ENCODE measurements at places on chromosomes 3 and 15.

DNA sequence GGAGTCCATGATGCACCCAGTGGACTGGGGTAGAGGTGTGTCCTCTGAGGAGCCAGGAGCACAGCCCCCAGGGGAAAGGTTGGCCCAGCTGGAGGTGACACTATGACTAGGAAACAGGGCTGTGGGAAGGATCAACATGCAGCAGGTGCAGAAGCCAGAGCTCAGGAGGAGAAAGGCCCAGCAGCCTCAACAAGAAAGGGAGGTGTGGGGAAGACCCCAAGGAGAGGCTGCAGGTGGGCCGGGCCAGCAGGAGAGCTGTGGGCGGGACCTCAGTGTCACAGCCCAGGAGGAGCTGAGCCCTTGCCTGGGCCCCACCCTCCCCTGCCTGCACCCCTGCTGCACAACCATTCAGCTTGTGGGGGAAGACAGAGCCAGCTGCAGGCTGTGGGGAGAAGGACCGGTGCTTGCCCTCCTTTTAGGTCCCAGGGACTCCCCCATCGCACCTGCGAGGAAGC, 18.4 kb upstream of the KLF13 start:
- no peak for DNase-seq

GRCh38 chr3:11956781-11957180, 47.4 kb upstream of the SYN2 start:
- DNase-seq, result no peak

- no peak for DNase-seq
These were observed 65.8 kb upstream of the TRA2B start for GRCh38 chr3:186003610-186004009.

DNA sequence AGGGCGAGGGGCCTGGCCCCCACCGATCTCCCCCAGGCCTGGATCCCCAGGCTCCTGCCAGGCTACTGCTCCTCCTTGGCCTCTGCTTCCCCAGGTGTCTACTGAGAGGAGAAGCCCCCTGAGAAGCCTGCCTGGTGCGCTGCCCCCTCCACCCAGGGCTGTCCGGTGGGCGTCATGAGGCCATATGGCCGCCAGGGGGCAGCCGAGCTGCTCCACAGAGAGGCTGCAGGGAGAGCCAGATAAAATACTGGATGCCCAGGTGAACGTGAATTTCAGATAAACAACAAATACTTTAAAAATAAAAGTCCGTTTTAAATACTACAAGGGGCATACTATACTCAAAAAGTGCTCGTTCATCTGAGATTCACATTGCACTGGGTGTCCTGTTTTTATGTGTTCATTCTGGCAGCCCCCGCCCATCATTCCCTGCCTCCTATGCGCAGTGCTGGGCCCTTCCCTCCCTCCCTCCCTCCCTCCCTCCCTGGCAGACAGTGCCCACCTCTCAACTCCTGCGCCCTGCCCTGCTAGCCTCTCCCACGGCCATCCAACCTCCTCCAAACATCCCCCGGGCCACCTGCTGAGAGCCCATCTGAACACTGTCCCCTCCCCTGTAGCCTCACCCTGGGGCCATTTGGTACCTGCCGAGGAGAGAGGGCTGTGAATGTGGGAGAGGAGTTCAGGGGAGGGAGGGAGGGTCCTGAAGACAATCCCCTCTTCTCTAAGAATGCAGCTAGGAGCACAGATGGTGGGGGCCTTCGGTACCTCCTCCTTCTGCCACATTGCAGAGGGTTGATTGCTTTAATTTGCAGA, 29.6 kb downstream of the PSTPIP1 start:
- no peak for DNase-seq

DNA sequence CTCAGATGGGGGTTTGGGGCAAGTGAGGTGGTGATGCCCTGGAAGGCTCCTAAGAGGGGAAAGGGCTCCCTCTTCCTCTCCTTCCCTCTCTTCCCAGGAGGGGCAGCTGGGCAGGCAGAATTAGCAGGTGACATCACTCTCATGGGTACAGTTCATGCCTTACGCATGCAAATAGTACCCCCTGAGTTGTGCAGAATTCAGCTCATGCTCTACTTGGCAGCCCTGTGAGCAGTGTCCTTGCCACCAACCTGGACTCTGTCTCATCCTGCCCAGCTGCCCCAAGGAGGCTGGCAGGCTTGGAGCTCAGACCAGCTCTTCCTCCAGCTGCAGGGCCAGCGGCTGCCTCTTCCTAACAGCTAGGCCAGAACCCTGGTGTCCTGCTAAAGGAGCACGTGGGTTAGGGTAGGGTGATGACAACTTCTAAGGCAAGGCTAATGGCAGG, 3.3 kb downstream of the CHAC1 start:
- no peak for DNase-seq

GRCh38 chr3:154926721-154927120, 153.4 kb upstream of the MME start:
- DNase-seq, result no peak

- peak; percentile 90 for DNase-seq
These were observed 32.9 kb downstream of the B3GNT5 start for GRCh38 chr3:183285828-183286457.

- no peak for DNase-seq
These were observed 74.5 kb upstream of the BLM start for GRCh38 chr15:90642464-90643300.

GRCh38 chr3:51176923-51177322, 208.2 kb upstream of the MANF start:
- DNase-seq, result no peak

- DNase-seq, result no peak
These were observed 2.7 kb downstream of the EOMES start for GRCh38 chr3:27719314-27720003.

- no peak for DNase-seq
These were observed 229.8 kb downstream of the LRTM1 start for GRCh38 chr3:54698054-54698453.

- no peak for DNase-seq
These were observed 1.6 kb downstream of the C15orf39 start for GRCh38 chr15:75203017-75203907.

DNA sequence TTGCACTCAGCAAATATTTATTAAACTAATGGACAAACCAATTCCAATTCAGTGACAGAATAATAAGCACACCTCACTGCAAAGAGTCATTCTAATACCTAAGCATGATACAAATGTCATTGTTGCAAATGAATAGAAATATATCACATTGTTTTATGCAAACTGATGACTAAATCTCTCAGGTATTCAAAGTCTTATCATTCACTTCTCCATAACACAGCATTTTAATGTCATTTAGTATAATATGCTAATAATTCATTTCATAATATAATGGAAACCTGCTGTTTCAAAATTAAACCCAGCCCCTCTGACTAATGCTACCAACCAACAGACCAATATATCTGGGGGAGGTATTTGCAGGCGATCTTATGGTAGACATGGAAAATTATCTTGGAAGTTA, 71.8 kb downstream of the FGF7 start:
- no peak for DNase-seq

DNA sequence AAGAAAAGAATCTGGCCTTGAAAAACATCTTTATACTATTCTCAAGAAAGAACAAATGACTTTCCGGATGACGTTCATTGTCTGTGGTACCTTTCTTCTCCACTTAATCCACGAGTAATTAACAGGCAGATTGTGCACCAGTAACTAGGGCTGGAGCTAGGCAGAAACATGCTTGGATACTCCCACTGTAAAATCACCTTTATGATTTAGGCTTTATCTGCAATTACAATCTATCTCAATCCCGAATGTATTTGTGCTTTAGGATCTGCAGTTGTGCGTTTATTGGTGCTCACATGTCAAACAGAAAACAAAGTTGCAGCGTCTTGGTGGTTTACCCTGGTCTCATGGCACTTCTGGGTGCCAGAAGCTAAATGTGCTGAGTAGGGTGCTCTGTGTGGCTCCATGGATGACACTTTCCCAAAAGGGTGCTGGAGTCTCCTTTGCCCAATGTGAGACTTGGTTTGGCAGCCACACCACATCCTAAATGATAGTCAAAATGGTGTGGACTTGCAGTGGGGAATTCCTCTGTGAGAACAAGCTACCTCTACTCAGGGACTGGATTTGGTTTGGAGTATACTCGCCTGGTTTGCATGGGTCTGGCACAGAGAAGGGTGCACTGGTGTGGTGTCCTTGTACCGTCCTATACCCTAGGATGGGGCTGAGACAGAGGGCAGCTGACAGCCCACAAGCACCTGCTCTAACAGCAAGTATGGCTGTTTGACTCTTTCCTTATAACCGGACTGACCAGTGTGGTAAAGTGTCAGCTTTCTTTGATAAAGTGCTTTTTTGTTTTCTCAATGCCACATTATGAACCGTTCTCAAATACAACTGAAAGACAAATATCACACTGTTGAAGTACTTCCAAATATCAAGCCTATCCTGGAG, 7.7 kb downstream of the SERP1 start:
- no peak for DNase-seq

GRCh38 chr3:43862470-43862869, 171.7 kb downstream of the ABHD5 start:
- DNase-seq, result no peak

GRCh38 chr3:129947538-129948240, 26.8 kb upstream of the TRH start:
- DNase-seq, result no peak

DNA sequence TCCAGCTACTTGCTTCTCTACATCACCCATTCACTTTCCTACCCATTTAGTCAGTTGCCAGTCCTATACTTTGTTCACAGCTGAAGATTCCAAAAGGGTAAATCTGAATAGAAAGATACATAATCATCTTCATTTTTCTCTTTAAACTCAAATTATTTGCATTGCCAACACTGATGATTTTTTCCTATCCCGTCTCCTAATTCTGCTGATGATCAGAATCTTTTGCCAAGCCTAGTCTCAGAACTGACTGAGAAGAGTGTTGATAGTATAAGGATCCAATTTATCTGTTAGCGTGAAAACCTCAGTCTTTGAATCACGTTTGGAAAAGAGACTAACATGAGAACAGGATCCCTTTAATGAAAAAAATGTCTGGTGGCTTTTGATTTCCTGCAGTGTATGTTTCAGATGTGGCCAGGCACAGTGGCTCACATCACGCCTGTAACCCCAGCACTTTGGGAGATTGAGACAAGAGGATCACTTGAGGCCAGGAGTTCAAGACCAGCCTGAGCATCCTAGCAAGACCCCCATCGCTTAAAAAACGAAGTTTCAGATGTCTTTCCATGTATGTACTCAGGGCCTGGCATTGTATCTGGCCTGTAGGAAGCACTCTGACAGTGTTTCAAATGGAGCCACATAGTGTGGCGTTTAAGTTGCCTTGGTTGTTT, 169.4 kb downstream of the KLHL25 start:
- DNase-seq, result no peak

DNA sequence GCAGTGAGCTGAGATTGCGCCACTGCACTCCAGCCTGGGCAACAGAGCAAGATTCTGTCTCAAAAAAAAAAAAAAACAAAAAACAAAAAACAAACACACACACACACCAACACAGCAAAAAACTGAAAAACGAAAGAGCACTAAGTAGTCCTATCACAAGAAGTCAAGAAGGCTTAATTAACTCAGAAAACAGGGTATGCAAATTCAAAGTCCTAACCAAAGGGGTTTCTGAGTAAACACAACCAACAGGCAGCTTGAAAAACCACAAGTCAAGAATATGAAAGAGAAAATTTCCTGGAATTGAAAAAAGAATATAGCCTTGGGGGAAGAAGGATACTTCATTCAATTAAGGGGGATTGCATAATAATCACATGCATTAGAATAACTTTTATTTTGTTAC, 37.7 kb upstream of the PARP14 start:
- DNase-seq, result no peak

GRCh38 chr3:178680037-178680436, 143.8 kb downstream of the KCNMB2 start:
- DNase-seq, result no peak

DNA sequence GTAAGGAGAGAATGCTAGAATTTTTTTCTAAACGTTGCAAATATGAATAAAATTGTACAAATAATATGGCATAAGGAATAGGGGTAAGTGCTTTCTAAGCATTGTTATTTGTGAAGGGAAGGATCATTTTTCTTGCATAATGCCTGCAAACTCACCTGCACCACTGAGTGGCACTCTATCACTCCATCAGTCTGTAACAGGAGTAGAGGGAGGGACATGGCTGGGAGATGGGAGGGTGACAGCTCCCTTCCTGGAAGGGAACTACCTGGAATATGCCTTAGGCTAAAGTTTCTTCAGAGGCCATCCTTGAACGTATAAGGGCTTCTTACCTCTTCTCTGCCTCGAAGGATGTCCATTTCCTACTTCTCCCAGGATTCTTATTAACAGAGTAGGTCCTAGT, 3.0 kb downstream of the NAALADL2 start:
- no peak for DNase-seq

GRCh38 chr3:195117978-195118581, 152.9 kb downstream of the XXYLT1 start:
- no peak for DNase-seq

DNA sequence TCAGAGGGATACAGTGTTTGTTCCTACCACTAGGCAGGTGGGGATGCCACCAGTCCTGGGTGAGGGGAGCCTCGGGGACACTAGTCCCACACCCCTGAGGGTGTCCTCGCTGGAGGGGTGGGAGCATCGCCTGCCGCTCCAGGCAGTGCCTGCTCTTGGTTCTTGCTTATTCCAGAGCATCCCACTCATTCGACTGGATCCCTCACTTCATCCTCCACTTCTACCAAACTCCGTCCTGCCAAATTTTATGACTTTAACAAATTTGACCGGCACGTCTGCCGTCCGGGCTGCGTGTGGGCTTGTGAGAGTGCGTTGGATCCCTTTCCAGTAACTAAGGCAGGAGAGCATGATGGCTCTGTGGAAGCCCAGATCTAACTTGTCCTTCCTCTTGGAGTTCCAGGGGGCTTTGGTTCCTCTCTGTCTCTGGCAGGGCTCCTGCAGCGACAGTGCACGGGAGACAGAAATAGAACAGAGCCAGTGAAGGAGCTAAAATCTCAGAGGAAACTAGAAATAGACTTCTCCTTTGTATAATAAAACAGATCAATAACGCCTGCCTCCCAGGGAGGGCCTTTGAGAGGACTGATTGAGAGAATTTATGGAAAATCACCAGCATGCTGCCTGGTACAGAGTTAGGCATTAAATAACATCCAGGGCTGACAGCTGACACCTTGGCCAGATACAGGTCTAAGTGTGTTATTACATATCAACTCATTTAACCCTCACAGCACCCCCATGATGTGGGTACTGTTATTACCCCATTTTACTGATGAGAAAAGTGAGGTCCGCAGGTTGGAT, 34.5 kb downstream of the MGLL start:
- DNase-seq, result no peak

- DNase-seq, result no peak
These were observed 13.1 kb upstream of the ALCAM start for GRCh38 chr3:105353485-105354161.

GRCh38 chr3:79015854-79016253, 751.9 kb downstream of the ROBO1 start:
- no peak for DNase-seq

GRCh38 chr15:101027920-101028319, 108.8 kb downstream of the LRRK1 start:
- no peak for DNase-seq
